ENCODE measurements at places on chromosomes 5 and 9. TPM values are rescaled to one million over a fixed set of nuclear protein-coding genes. Genes with fewer than 3 reads are reported as not detected.

DNA sequence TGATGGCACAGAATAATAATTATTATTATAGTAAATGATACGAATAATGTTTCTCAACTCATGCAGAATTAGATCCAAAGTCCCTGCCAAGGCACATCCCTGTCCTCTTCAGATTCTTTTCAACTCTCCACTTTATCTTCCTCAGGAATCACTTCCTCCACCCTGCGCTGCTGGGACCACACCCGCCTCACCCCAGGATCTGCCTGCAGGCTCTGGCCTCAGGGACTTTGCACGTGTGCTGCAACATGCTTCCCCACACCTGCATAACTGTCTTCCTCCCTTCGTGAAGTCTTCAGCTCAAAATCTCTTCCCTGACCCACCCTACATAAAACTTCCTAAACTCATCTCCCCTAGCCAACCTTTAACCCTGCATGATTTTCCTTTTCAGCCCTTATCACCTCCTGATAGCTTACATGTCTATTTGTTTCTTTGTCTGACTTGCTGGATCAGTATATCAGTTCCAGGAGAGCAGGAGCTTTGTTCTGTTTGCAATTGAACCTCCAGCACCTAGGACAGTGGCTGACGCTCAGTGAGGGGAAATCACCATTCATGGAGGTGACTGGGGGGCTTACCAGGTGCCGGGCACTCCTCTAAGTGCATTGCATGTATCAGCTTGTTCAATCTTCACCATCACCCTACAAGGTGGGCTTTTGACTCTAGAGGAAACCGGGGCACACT lies 47.5 kb upstream of the EGFLAM start:
- DNase-seq, result no peak

GRCh38 chr5:135821061-135821801 lies 13.2 kb upstream of the SLC25A48 start:
- no peak for DNase-seq

GRCh38 chr9:121637713-121638220 lies 13.7 kb upstream of the DAB2IP start:
- no peak for DNase-seq

GRCh38 chr9:34887841-34888240 lies 70.2 kb upstream of the PHF24 start:
- no peak for DNase-seq

DNA sequence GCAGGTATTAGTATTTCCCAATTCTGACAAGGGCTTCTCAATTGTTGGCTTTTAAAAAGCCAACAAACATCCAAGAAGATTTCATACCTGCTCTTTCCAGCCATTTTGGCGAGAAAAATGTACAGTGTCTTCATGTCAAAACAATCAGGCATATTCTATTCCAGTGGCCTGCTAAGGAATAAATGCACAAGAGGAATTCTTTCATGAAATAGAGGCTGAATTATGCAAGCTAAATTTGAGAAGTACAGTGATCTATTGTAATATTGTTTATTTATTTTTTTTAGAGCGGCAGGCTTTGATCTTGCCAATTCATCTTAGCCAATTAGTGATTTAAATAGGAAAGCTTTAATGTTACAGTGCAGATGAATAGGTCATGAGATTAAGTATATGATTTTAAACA lies 49.3 kb downstream of the NLN start:
- DNase-seq, result no peak

The TAS2R1 gene
- total RNA-seq, result not detected

The IL17B gene
- total RNA-seq, result 3.0 TPM

The CNTFR gene
- 3.0 TPM for total RNA-seq
